Thoracic aorta endothelial cell (primary cell): ENCODE measurements at places on chromosomes 16 and 17. TPM values are rescaled to one million over a fixed set of nuclear protein-coding genes. Genes with fewer than 3 reads are reported as not detected.

DPEP2 gene
- total RNA-seq, result 0.22 TPM in 1 of 2 replicates, not detected in the other

C17orf100 gene
- total RNA-seq, result 0.22 and 0.53 TPM in 2 replicates

FBXO39 gene
- total RNA-seq, result 0.93 and 2.9 TPM in 2 replicates

NOL3 gene
- total RNA-seq, result 7.0 and 8.2 TPM in 2 replicates

NLGN2 gene
- 4.5 and 7.3 TPM in 2 replicates for total RNA-seq

EMC6 gene
- 16.9 and 26.9 TPM in 2 replicates for total RNA-seq

ATP1B2 gene
- not detected in 2 replicates for total RNA-seq

HSBP1 gene
- 25.2 and 31.8 TPM in 2 replicates for total RNA-seq

KRT40 gene
- total RNA-seq, result not detected in 2 replicates

FOXJ1 gene
- total RNA-seq, result not detected in 2 replicates

PLSCR3 gene
- total RNA-seq, result 19.5 and 22.2 TPM in 2 replicates

NEUROD2 gene
- total RNA-seq, result not detected in 2 replicates

ABCA10 gene
- 0.80 and 1.0 TPM in 2 replicates for total RNA-seq

GNGT2 gene
- total RNA-seq, result 3.2 and 3.3 TPM in 2 replicates

KRT9 gene
- total RNA-seq, result not detected in 2 replicates

PERCC1 gene
- not detected in 2 replicates for total RNA-seq

CAPNS2 gene
- 2.2 and 3.3 TPM in 2 replicates for total RNA-seq

PLEKHG4 gene
- 18.1 and 28.4 TPM in 2 replicates for total RNA-seq

KLHDC4 gene
- total RNA-seq, result 33.6 and 36.6 TPM in 2 replicates

SMIM36 gene
- not detected in 2 replicates for total RNA-seq

KARS1 gene
- 220 and 225 TPM in 2 replicates for total RNA-seq

DHRS7B gene
- 10.0 and 10.7 TPM in 2 replicates for total RNA-seq

TNS4 gene
- total RNA-seq, result not detected in 2 replicates

DHRS7C gene
- total RNA-seq, result not detected in 2 replicates

TXNL4B gene
- 10.9 and 12.3 TPM in 2 replicates for total RNA-seq

ENKD1 gene
- total RNA-seq, result 8.2 and 11.7 TPM in 2 replicates

NRN1L gene
- total RNA-seq, result 0.66 TPM in 1 of 2 replicates, not detected in the other

CCDC102A gene
- 7.2 and 8.8 TPM in 2 replicates for total RNA-seq

CACNG3 gene
- total RNA-seq, result not detected in 2 replicates

TEKT5 gene
- not detected in 2 replicates for total RNA-seq

KRTAP4-9 gene
- not detected in 2 replicates for total RNA-seq

HBZ gene
- not detected in 2 replicates for total RNA-seq

CBLN1 gene
- 0.22 TPM in 1 of 2 replicates, not detected in the other for total RNA-seq

ZNF469 gene
- total RNA-seq, result 2.1 and 2.7 TPM in 2 replicates

KCNH6 gene
- not detected in 2 replicates for total RNA-seq

TBC1D3 gene
- not detected in 2 replicates for total RNA-seq

RNPS1 gene
- 138 and 175 TPM in 2 replicates for total RNA-seq

GPRC5C gene
- total RNA-seq, result not detected in 2 replicates

C17orf50 gene
- total RNA-seq, result not detected in 2 replicates
